ENCODE measurements at places on chromosomes 6 and 20. TPM values are rescaled to one million over a fixed set of nuclear protein-coding genes. Genes with fewer than 3 reads are reported as not detected.
A peak's percentile ranks its signal among the peaks of the same experiment; 100 is the strongest.

DNA sequence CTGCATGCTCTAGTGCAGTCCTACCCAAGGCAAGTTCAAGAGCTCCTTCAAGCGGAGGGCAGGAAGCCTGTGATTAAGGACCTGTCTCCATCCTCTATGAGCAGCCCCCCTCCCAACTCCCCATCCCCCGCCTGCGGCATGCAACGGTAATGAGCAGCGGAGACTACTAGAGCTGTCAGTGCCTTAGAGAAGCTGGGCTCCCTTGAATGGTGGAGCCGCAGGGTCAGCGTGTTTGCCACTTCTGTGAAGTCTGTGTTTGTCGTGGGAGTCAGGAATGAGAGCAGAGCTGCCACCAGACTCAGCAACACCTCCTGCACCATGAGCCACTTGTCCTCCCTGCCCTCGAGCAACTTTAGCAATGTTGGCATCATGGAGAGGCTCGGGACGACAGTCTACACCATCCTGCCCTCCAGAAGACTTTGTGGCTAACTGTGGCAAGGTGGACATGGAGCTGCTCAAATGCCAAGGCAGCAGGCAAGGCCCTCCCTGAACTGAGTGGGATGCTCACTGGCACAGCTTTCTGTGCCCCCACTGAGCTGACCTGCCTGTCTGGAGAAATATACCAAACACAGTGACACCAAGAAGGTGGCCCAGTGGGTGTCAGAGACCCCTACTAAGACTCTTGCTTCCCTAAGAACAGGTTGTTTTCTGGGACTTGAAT lies 23.8 kb upstream of the SYNDIG1 start:
- H3K27ac ChIP-seq, result no peak overlapping the region
- H3K36me3 ChIP-seq, result no peaks in the 10 kb centered on the region

DNA sequence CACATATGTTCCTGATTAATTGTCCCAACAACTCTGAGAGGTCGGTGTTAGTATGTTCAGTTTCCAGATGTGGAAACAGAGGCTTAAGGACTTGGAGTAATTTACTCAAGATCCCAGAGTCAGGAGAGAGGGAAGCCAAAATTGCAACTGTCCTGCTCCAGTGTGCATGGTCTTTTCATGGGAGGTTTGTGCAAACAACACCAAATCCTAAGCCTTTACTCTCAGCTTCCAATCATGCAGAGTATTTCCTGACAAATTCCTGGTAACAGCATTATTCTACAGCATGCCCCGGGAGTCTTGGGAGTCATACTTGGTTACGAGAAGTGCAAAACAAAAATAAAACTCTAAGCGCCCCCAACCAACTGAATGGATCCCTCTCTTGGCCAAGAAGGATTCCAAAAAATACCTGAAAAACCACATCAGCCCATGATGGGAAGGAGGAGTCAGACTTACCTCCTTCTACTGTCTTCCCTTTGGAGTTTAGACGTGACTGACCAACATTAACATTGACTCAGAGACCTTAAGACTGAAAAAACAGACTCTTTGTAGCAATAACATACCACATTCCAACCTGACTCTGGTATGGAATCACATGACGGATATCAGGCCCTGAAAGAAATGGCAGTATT lies 30.8 kb upstream of the PPP1R3G start:
- no peak overlapping the region for H3K4me3 ChIP-seq
- no peaks in the 10 kb centered on the region for H3K27me3 ChIP-seq
- no peaks in the 10 kb centered on the region for H3K4me1 ChIP-seq
- no peak for DNase-seq
- no peaks in the 10 kb centered on the region for H3K36me3 ChIP-seq

DNA sequence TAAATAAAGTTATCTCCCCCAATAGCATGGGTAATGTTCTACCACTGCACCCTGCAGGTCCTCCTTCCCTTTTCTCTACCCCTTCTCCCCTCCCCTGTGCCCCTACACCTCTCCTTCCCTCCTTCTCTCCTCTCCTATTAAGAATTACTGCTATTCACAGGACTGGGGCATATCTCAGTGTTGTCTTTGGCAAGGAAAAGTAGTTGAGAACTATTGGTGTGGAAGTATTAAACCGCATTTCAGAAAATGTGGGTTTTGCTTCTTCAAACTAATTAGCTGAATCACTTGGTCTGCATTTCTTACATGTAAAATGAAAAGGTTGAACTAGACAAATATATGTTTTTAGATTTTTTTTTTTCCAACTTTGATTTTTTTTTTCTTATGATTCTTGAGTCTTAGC lies 296.3 kb downstream of the CDKAL1 start:
- H3K36me3 ChIP-seq, result no peaks in the 10 kb centered on the region
- H3K4me1 ChIP-seq, result peaks cover 29% of the 10 kb centered on the region
- no peak overlapping the region for H3K27ac ChIP-seq
- no peak for DNase-seq
- no peak overlapping the region for H3K4me3 ChIP-seq
- H3K27me3 ChIP-seq, result no peaks in the 10 kb centered on the region

GRCh38 chr6:31209137-31209536 lies 38.7 kb upstream of the POU5F1 start:
- H3K27ac ChIP-seq, result peak overlapping the region; percentile 86
- H3K36me3 ChIP-seq, result no peaks in the 10 kb centered on the region
- no peak for DNase-seq
- peaks cover 19% of the 10 kb centered on the region for H3K4me1 ChIP-seq

- no peaks in the 10 kb centered on the region for H3K4me1 ChIP-seq
- H3K4me3 ChIP-seq, result no peak overlapping the region
- H3K27ac ChIP-seq, result no peak overlapping the region
- H3K36me3 ChIP-seq, result peaks cover 4% of the 10 kb centered on the region
- no peak for DNase-seq
- no peaks in the 10 kb centered on the region for H3K27me3 ChIP-seq
Observed at GRCh38 chr6:47574789-47575188, 97.2 kb downstream of the CD2AP start.

GRCh38 chr6:130303431-130303830 lies 62.4 kb upstream of the TMEM200A start:
- H3K27me3 ChIP-seq, result no peaks in the 10 kb centered on the region
- no peak overlapping the region for H3K27ac ChIP-seq
- no peak overlapping the region for H3K4me3 ChIP-seq
- no peaks in the 10 kb centered on the region for H3K4me1 ChIP-seq
- DNase-seq, result no peak

DNA sequence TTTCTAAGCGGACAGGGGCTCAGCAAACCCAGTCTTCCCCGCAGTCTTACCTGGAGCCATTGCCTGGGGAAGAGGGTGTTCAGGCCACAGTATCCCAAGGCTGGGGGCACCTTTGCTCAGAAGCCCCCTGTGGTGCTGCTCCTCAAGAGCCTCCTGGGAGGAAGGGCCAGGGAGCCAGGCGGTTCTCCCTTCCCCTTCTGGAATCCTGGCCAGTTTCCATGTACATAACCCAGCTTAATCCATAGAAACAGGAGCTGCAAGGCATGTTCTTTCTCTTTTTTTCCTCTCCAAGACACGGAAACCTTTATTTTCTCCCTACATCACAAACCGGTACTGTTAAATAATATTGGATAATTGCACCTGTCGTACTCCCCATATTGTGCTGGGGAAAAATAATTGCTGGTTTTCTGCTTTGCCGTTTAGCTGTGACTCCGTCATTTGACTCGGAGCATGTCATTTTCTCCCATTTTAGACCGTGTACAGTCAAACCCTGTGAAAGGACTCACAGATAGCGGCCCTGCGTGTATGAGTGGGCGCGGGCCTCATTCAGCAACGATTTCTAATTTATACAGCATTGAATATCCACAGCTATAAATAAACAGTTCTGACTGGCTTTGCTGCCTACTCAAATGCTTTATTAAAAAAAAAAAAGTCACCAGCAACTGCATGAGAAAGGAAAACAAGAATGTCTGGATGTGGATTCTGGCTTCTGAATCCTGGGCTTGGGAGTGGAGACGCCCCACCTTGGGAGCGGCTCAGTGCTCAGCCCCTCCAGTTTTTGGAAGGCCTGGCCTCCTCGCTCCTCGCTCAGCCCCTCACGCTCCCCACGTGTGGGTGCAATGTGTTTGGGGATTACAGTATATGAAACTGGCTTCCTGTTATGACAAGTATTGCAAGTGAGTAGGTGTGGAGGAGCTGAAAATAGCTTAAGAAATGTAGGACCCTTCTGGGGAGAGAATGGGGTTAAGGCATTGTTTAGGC lies 67.3 kb downstream of the ADTRP start:
- H3K36me3 ChIP-seq, result no peaks in the 10 kb centered on the region
- no peak for DNase-seq
- no peaks in the 10 kb centered on the region for H3K27me3 ChIP-seq
- no peak overlapping the region for H3K27ac ChIP-seq
- peaks cover 9% of the 10 kb centered on the region for H3K4me1 ChIP-seq

VPS16 gene
- total RNA-seq, result 24.2 TPM

SLPI gene
- total RNA-seq, result 56.0 TPM

Data from thoracic aorta (tissue), 2 donors.